ENCODE measurements at places on chromosomes 4 and X.

DNA sequence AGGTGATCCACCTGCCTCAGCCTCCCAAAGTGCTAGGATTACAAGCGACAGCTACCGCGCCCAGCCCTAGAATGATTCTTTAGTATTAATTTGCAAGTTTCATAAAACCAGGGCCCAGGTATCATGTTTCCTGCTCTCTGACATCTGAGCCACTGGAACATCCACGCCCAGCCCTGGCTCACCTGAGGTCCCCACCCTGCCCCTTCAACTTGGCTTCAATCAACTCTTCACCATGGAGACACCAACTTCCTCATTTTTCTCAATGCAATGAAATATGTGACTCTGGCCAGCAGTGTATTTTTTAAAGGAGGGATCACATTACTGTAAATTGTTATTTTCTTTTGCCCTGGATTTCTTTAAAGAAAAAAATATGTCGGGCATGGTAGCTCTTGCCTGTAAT lies 3.9 kb downstream of the PRSS12 start:
- DNase-seq: no peak

DNA sequence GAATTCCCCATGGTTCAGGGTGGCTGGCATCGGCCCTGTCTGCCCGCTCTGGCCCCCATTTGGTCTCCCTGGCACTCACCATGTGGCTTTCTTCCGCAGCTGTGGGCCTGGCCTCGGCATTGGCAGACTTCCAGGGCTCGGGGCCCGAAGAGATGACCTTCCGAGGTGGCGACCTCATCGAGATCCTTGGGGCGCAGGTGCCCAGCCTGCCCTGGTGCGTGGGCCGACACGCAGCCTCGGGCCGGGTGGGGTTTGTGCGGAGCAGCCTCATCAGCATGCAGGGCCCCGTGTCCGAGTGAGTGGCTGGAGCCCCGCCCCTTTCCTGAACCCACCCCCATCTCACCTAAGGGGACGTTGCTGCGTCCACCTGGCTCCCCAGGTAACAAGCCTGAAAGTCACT lies 20.1 kb downstream of the SH3TC1 start:
- DNase-seq: no peak

DNA sequence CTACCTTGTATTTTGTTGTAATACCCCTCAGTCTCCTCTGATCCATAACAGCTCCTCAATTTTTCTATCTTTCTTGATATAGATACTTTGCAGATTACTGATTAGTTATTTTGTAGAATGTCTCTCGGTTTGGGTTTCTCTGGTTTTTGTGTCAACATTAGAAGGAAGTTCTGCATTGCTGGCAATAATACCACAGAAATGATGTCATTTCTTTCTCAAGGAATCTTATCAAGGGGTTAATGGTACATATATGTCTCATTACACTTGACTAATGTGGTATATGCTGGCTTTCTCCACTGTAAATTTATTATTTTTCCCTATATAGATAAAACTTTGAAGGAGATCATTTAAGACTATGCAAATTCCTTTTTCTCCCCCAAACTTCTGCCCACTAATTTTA lies 183.6 kb upstream of the DKK2 start:
- DNase-seq: no peak

- DNase-seq: peak; percentile 50
Observed at GRCh38 chr4:158170691-158171561, 1.9 kb downstream of the GASK1B start.
